Lung microvascular endothelial cell (primary cell): ENCODE measurements at places on chromosomes 3 and 15. TPM values are rescaled to one million over a fixed set of nuclear protein-coding genes. Genes with fewer than 3 reads are reported as not detected.

A4GNT gene
- total RNA-seq, result not detected in 2 replicates

CRYGS gene
- total RNA-seq, result 0.87 and 1.2 TPM in 2 replicates

UNC13C gene
- not detected in 2 replicates for total RNA-seq

FBXL22 gene
- under 0.01 and 0.20 TPM in 2 replicates for total RNA-seq

ABHD2 gene
- total RNA-seq, result 27.5 and 48.2 TPM in 2 replicates

DNA sequence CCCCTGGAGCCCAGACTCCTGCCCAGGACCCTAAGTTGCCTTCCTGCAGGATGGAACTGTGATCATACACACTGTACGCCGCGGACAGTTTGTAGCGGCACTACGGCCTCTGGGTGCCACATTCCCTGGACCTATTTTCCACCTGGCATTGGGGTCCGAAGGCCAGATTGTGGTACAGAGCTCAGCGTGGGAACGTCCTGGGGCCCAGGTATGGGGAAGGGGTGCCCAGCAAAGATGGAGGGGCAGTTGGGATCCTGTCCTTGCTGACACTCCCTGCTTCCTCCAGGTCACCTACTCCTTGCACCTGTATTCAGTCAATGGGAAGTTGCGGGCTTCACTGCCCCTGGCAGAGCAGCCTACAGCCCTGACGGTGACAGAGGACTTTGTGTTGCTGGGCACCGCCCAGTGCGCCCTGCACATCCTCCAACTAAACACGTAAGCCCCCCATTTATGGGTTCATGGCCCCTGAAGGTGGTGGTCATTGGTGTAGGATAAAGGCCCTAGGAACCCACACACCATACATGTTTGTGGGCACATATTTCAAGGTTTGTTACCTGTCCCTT, 28.8 kb downstream of the NBEAL2 start:
- DNase-seq, result no peak

DNA sequence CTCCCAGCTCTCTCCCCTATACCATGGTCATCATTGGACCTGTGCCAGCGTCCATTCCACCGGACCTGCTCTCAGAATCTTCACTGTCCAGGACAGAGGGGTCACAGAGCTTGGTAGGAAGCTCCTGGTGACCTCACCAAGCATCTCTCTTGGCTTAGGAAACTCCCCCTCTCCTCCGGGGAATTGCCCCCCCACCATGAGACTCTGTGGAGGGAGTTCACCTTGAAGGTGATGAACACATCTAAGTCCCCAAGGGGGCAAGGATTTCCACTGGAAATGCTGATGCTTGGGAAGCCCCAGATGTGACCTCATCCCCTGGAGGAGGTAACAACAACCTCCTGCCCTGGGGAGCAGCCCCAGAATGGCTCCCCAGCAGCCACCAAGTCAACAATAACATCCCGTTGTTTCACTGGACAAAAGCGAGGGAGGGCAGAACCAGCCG, 3.2 kb downstream of the SEMA7A start:
- DNase-seq, result no peak

GRCh38 chr3:40229963-40230362, 79.5 kb upstream of the EIF1B start:
- no peak for DNase-seq

DNA sequence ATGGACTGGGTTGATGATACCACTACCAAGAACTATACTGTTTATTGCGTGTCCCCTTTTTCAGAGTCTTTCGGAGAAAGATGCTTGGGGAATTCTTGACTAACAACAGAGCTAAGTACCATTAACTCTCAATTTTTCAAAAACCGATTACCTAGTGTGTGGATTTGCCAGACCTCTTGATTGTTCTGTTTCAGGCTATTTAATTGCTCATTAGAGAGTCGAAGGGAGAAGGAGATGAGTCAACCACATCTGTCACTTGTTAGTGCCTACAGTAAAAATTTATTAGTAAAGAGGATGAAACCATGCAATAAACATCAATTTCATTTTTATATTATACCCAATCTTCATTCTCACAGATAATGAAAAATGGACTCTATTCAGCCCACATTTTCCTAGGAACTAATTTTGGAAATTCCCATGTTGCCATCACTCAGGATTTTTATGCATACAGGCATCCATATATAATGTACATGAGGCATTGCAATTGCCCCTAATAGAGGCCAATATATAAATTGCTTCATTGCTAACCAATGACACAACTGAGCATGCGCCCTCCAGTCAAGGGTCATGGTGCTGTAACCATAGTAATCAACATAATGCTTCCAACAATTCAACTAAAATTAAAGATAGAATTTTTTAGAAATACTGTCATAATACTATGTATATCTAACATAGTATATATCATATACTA, 541.7 kb downstream of the TBL1XR1 start:
- no peak for DNase-seq

DNA sequence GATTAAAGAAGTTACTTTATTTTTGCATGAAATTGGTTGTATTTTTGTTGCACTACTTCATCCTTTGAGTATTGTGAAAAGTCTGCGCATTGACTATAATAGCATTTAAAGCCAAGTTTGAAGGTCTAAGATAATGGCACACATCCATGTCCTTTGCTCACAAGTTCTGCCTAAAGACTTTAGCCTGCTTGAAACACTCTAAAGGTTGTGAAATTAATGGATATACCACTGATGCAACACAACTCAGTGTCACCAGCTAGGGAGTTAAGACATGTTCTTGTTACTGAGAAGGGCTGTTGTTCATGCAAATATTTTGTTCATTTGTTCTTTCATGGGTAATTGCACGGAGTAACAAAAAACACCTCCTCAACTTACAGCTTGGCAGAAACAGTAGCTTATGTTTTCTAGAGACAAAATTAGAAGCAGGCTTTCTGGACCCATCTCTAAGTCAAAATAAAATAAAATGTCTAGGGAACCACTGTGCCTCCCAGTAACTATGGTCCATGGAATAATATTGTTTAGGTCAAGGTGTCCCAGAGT, 83.9 kb downstream of the PPARG start:
- no peak for DNase-seq

DNA sequence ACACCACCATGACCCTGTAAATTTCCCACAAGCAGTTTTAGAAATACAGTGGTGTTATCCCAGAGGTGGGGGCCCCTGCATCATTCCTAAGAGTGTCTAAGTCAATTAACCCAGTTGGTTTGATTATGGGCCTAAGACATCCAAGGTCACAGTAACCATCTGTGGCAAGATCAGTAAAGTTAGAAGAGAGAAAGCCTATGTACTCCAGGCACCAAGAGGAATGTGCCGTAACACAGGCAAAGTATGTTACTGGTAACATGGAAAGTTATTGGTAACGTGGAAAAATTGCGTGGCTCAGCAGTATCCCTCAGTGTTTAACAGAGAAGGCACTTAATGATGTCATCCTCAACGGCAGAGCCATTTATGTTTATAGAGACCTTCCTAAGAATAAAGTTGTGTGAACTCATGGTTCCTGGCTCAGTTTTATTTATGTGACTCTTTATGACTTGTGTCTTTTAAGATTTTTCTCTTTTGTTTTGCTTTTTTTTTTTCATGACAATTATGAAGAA, 144.1 kb upstream of the RASGRP1 start:
- DNase-seq, result peak; percentile 5

DNA sequence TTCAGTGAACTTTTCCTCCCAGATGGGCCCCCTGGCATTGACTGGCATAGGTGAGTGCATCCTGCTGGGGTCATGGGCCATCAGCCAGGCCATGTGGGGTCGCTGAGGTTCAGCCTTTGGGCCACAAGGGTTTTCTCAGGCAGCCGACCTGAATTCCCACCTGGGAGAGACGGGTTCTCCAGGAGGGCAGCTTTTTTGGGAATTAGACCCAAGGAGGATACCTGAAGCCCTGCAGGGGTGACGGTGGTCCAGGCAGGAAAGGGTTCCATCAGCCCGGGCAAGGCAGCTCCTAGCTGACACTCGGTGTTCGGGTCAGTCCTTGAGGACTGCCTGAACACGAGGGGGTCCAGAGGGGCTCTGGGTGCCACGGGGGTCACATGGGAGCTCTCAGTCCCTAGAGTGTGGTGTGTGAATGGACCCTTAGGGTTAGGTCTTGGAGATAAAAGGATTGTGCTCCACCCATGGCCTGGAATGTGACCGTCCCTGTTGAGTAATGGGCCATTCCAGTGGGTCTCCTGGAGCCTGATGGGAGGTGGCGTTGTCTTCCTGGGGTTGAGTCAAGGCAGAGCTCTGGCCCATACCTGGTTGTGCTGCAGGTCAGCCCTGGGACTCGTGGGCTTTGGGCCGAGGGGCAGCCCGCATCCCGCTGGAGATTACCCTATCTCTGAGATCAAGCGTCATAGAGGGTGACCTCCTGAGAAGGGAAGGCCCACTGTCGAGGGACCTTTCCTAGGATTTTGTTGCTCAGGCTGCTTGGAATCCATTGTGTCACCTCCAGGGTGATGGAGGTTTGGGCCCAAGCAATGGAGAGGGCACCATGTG, 192.8 kb downstream of the UBE3A start:
- no peak for DNase-seq

DNA sequence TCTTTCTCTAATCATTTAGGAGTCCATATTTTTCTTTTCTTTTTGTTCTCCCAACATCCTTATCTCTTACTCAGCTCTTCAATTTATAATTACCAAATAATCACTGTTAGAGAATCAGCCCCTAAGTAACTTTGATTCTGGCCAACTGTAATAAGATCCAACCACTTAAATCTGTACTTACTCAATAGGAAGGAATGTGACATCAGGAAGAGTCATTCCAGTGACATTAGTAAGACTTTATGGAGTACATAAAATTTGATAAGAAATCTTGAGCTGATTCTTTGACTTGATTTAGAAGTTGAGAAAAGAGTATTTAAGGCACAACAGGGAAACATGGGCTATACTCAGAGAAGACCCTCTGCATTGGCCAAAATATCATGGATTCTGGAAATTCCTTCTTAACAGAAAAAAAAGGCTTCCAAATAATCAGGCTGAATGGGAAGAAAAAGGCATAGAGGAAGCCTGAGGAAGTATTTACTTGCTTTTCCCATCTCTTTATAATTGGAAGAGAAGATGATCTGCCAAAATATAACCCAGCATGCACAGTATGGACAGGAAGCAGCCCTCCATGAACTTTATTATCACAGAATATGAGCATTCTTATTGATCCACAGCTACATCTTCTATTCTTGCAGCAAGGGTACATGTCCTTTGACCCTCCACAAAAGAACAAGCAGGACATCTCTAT, 289.7 kb upstream of the TPRG1 start:
- no peak for DNase-seq

GRCh38 chr3:14837878-14838258, 19.1 kb downstream of the FGD5 start:
- peak; percentile 50 for DNase-seq

- no peak for DNase-seq
These were observed 37.2 kb downstream of the CCDC54 start for GRCh38 chr3:107414325-107414964.

DNA sequence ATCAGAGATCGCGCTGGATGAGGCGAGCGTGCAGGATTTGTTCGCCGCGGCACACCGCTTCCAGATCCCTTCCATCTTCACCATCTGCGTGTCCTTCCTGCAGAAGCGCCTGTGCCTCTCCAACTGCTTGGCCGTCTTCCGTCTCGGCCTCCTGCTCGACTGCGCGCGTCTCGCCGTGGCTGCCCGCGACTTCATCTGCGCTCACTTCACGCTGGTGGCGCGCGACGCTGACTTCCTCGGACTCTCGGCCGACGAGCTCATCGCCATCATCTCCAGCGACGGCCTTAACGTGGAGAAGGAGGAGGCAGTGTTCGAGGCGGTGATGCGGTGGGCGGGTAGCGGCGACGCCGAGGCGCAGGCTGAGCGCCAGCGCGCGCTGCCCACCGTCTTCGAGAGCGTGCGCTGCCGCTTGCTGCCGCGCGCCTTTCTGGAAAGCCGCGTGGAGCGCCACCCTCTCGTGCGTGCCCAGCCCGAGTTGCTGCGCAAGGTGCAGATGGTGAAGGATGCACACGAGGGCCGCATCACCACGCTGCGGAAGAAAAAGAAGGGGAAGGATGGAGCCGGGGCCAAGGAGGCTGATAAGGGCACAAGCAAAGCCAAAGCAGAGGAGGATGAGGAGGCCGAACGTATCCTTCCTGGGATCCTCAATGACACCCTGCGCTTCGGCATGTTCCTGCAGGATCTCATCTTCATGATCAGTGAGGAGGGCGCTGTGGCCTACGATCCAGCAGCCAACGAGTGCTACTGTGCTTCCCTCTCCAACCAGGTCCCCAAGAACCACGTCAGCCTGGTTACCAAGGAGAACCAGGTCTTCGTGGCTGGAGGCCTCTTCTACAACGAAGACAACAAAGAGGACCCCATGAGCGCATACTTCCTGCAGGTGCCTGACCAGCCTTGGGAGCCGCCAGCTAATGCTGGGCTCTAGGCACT, 819 bp downstream of the KLHL40 start:
- DNase-seq, result peak; percentile 16

DNA sequence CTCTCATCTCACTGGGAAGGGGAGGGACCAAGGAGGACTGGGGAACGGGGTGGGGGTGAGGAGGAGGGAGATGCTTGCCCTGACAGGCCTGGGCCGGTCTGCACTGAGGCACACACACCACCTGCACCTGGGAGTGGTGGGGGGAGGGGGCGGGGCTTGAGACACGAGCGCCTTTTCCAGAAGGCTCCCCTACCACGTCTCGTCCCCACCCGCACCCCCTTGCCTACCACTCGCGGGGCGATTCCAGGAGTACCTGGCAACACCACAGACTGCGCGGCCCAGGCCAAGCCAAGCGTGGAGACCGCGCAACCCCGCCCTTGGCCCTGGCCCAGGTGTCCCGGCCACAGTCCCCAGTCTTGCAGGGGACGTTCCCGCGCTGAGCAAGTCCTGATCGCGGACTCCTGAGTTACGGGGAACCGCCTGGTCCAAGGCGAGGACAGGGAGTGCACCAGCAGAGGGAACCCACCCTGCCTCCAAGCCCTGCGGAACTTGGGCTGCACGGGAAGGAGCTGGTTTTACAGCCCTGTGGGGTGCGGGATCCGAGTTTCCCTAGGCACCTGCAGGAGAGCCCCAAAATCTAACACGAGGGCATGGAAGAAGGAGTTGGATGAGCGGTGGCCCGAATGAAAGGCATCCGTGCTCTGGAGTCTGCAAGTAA, 68.1 kb upstream of the SH3GL3 start:
- DNase-seq, result no peak

GRCh38 chr3:99765042-99765942, 52.4 kb upstream of the CMSS1 start:
- peak; percentile 65 for DNase-seq

DNA sequence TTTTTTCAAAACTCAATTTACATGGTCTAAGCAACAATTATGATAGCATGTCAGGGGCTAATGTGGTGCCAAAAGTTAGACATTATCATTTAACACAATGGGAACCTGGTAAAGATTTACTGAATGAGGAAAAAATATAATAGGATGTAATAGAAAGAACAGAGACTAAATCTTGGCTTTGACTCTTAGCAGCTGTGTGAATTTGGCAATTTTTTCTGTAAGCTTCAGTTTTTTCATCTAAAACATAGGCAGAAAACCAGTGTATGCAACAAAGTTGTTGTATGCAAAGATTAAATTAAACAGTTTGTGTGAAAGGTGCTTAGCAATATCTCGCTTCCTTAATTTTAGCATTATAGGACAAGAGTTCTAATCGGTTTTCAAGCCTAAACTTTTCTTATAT, 57.6 kb downstream of the ZBTB20 start:
- DNase-seq, result no peak
